ENCODE measurements at places on chromosomes 3 and 15.

DNA sequence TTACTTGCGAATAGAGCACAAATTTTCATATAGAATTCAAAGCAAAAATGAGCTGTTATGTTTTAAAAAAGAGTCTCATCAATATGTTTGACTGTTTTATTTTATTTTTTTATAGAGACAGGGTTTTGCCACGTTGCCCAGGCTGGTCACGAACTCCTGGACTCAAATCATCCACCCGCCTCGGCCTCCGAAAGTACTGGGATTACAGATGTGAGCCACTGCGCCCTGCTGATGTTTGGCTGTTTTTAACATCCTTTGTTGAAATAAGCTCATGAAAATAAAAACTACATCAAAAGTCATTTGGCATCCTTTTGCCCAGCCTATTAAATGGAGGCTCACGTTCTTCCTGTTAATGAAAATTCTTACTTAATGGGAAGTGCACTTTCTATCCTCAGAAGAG lies 154.7 kb downstream of the ATP10A start:
- no peak overlapping the region for H3K27ac ChIP-seq
- no peaks in the 10 kb centered on the region for H3K27me3 ChIP-seq
- no peak overlapping the region for H3K4me3 ChIP-seq
- no peaks in the 10 kb centered on the region for H3K4me1 ChIP-seq

DNA sequence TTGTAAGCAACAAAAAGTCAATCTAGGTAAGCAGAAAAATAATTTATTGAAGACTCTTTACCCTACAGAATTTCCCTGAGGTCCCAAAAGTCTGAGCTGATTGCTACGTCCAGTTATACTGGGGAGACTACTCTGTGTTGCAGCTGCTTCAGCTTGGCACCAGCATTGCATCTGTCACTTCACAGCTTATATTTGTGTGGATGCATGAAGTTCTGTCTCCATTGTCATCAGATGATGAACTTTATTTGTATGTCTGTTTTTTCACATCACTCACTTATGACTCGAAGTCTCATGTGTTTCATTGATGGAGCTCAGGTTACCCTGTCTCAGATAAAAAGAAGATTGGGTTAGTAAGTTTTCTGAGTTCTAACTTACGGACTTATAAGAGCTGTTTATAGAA lies 75.3 kb upstream of the LRRFIP2 start:
- H3K36me3 ChIP-seq, result peaks cover 19% of the 10 kb centered on the region
- DNase-seq, result no peak
- peaks cover 18% of the 10 kb centered on the region for H3K4me1 ChIP-seq

GRCh38 chr15:96329403-96329981 lies 1.0 kb upstream of the NR2F2 start:
- H3K27ac ChIP-seq, result no peak overlapping the region
- H3K36me3 ChIP-seq, result peaks cover 10% of the 10 kb centered on the region
- H3K4me1 ChIP-seq, result peaks cover 13% of the 10 kb centered on the region
- no peak for DNase-seq
- H3K4me3 ChIP-seq, result no peak overlapping the region

DNA sequence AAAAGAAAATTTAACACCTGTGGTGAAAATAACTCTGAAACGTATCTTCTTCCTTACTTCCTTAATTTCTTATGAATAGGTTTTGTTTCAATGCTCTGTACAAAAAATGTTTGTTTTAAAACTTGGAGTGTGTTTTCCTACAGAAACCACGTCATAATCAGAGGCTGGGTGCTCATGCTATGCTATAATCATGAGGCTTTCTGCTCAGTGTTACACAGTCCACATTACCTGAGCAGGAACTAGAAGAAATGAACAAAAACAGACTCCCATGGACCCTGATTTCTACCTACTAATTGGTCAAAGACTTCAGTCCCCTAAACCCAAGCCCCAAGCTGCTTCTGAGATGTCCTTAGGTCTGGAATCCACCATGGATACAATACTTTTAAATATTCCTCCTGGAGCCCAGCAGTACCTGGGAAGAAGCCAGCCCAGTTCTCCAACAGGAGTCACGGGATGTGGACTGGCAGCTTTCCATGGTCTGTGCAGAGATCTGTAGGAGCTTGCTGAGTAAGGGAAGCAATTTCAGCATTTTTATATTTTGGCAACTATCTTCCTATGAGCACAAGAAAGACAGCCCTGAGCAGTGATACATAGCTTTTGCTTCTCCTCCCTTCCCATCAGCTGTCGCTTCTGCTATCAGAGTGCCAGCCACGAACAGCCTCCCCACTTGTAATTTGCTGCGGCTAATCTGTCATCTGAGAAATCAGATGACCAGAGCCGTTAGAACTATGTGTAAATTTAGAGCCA lies 65.6 kb downstream of the WDR72 start:
- no peaks in the 10 kb centered on the region for H3K27me3 ChIP-seq
- H3K4me1 ChIP-seq, result no peaks in the 10 kb centered on the region
- no peaks in the 10 kb centered on the region for H3K36me3 ChIP-seq
- no peak overlapping the region for H3K4me3 ChIP-seq
- H3K27ac ChIP-seq, result no peak overlapping the region
